Neural progenitor cell (in vitro differentiated cells): ENCODE measurements at places on chromosomes 5 and 9.

DNA sequence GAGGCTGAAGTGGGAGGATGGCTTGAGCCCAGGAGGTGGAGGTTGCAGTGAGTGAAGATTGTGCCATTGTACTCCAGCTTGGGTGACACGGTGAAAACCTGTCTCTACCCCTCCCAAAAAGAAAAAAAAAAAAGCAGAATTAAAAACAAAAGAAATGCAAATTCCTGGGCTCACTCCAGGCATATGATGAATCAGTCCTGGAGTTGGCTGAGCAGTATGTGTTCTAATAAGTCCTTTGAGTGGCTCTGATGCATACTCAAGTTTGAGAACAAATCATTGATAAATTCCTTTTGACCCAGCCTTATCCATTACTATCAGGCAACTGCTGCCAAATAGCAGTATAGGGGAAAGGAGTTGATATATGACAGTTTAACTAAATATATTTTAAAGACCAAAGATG, 28.3 kb downstream of the UHRF2 start:
- DNase-seq = no peak

DNA sequence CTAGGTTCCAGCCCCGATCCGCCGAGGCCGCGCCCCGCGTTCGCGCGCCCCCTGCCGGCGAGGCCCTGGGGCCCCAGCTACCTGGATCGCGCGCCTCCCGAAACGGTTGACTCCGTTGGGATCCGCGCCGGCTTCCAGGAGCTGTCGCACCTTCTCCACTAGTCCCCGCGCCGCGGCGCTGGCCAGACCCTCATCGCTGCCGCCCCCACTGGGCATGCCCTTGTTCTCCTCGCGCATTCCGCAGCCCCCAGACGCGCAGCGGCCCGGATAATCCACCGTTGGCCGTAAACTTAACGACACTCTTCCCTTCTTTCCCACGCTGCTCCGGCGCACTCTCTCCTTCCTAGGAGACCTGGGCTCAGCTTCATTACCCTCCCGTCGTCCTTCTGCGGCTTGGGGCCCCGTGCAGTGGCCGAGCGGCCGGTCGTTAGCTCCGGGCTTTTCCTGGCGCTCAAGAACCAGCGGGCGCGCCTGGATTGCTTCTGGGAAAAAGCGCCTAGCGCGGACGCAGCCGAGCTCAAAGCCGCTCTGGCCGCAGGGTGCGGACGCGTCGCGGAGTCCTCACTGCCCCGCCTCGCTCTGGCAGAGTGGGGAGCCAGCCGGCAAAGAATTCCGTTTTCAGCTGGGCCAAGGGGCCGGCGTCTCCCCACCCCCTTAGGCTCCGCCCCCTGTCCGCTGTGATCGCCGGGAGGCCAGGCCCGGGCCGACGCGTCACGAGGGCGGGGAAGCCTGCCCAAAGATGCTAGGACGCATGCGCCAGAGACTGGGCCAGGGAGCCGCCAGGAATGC, at the start of gene CDKN2B:
CDKN2B (minus strand) TSS at position 589 of the 789 bp plus-strand sequence; CDS start at position 237, 352 bp downstream.
- DNase-seq = peak; percentile 98

GRCh38 chr5:149749481-149750365, 19.6 kb downstream of the PPARGC1B start:
- no peak for DNase-seq

DNA sequence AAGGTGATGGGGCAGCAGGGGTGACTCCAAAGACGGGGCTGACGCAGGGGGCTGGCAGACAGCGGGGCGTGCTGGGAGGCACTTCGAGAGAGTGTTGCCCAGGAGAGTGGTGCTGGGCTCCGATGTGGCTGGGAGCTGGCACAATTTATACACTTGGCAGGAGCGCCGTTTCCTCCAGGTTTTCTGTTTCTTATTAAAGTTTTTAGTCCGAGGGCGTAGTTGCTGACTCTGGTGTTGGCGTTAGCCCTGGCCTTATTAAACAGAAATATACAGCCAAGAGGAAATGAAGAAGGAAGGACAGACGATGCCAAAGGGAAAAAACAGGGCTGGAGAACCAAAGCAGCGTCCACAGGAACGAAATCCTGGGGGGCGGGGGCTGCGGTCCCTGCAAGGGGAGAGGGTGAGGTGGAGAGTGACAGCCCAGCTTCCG, 139.6 kb upstream of the PHYKPL start:
- DNase-seq = no peak

- no peak for DNase-seq
These were observed 119.1 kb upstream of the TBC1D2 start for GRCh38 chr9:98374385-98375051.

DNA sequence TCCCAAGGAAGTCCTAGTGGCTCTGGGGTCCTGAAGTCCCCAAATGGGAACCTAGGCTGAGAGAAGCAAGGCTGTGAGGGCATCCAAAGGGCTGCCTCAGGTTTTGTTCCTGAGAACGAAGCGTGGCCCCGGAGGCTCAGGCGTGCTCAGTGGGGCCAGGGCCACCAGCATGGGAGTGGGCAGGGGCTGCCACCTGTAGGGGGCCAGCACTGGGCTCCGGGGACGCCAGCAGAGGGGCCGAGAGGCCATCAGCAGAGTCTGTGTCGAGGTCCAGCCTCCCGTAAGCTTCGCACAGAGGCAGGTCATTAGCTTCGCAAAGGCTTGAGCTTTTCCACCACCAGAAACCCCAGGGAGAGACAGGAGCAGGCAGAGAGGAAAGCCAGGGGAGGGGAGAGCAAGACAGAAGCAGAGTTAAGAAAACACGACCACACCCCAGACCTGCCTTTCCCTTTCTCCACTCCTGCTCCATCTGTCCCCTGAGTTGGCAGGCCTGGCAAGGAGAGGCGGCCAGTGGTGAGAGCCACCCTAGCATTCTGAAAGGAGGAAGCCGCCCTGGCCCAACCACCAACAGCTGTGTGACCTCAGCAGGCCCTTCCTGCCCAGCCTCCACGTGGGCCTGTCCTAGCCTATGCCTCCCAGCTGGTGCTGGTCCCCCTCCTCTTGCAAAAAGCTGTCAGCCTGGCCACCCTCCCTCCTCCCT, 5.5 kb upstream of the SURF6 start:
- no peak for DNase-seq

- DNase-seq = peak; percentile 75
These were observed 69.4 kb upstream of the DAB2IP start for GRCh38 chr9:121581786-121582600.
